Nucleus accumbens (tissue), 56 donors: ENCODE measurements at places on chromosomes 4 and X.

- DNase-seq: no peak
Measured at GRCh38 chr4:186015212-186015817, 53.6 kb upstream of the TLR3 start.

- no peak for DNase-seq
Measured at GRCh38 chr4:1218634-1219565, 30.0 kb downstream of the CTBP1 start.

- no peak for DNase-seq
Measured at GRCh38 chrX:24396236-24396930, 35.9 kb downstream of the SUPT20HL1 start.

DNA sequence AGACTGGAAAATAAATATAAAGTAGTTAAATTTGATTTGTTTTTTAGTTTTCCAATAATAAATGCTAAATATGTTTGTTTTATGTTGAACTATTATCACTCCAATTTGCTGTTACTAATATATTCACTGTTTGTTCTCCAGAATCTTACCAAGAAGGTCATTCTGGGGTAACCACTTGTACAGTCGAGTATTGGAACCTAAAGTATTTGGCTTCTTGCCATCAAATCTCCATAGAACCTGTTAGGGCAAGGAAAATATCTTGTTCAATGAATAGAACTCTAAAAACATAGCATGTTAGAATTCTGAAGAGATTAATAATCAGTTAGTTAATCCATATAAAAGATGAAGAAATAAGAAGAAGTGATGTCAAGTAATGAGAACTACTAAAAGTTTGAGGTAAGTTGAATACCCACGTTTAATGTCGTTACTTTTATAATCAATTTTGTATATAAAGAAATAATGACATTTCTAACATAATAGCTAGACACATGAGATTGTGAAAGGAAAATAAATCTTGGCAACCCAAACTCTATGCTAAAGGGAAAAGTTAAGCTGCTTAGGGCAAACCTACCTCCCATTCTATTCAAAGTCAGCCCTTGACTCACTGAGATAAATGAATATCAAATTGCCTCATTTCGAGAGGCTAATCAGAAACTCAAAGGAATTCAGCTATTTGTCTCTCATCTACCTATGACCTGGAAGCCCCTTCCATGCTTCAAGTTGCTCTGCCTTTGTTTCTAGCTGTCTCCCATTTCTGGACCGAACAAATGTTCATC lies 15.3 kb downstream of the UGT2B15 start:
- DNase-seq: no peak

- DNase-seq: no peak
Measured at GRCh38 chr4:171817026-171817425, 3.8 kb downstream of the GALNTL6 start.

GRCh38 chr4:118397623-118397979 lies 44.8 kb upstream of the PRSS12 start:
- no peak for DNase-seq

DNA sequence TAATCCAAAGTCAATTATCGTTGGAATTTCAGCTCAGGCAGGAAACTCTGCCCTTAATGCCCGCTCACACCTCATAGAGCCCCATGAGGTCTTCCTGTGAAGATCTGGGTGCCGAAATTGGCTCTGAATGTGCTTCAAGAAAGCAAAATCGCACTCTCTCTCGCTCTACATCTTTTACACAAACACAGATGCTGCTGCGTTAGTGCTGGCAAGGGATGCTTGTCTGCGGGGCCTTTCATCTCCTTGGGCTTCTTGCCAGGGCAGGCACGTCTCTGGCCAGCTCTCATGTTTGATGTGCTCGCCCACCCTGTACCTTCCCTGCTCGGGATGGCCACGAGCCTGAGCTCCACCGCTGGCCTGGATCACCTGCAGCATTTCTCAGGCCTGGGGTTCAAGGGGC lies 66.5 kb downstream of the CLCN4 start:
- no peak for DNase-seq
